NCI-H524 treated with DMSO at 0.1 percent for 48 hours (cell line): ENCODE measurements at places on chromosomes 13 and 19.

DNA sequence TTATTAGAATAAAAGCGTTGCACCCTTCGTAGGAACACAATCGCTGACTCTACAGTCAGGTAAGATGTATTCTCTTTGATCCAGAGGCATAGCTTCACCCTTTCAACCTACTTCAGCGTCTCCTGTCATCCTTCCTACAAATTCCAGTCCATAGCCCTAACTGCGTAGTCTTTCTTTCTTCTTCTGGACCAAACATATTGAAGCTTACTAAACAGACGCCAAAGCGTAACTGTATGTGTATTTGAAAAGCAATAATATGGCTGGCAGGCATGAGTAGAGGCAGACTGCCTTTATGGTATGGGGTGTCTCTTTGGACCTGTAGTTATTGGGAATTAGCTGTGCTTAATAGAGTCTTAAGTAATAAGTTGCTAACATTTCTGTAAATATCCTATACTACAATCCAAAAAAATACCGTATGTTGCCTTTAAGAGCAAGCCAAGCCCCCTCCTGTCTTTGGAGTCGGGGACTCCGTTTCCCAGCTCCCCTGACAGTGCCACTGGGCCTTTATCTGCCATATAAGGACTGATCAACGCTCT lies 392 bp upstream of the ZNF548 start:
- DNase-seq: no peak

DNA sequence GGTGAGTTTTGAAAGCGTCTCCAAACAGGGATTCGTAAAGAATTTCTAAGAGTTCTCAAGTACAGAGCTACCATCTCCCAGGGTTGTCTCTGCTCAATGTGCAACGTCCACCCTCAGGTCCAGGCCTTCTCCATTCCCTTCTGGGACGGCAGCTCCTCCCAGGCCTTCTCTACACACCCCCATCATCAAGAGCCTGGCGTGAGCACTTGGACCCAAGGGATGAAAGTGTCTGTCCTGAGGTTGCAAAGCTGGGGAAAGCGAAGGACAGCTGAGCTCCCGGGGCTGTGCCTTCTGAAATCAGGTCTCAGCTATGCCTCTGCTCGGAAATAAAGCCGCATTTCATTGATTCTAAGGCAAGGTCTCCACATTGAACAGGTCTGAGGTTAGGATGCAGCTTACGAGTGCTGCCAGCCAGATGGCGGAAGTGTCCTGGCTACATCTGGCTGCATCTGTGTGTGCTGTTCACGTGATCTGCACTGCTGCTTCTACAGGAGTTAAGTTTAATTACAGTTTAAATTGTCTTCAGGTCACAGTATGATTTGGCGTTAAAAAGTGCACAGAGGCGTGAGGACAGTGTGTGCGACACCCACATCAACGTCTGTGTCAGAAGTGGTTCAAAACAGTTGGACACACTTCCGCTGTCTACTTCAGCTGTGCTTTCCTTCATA lies 27.0 kb upstream of the MIER2 start:
- DNase-seq: no peak

GRCh38 chr13:84651288-84651687 lies 769.0 kb upstream of the SLITRK1 start:
- no peak for DNase-seq

GRCh38 chr13:34523406-34523805 lies 418.7 kb upstream of the NBEA start:
- no peak for DNase-seq

- no peak for DNase-seq
Observed at GRCh38 chr13:72586518-72586917, 140.9 kb downstream of the MZT1 start.
